Suppressor macrophage (primary cell): ENCODE measurements at places on chromosomes 4 and X.

GRCh38 chr4:75142382-75142781 is 209.5 kb downstream of the PARM1 start:
- no peak for DNase-seq

- DNase-seq: no peak
Observed at GRCh38 chr4:6532102-6532501, 42.9 kb upstream of the MAN2B2 start.

DNA sequence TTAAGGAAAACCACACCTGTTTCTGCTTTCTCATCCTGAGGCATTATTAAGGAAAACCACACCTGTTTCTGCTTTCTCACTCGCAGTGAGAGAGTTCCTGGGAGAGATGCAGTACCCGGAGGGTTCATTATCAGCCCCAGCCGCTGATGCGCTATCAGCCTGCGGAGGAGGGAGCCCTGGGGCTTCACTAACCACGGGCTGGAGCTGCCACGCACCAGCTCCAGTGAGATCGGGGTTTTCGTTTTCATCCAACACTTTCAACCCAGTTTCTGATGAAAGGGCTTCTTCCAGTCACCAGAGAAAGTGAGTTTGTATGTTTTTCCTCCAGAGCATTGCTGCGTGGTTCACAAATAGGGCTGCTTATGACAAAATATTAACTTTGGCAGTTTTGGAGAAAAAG is 93.2 kb upstream of the PRKX start:
- no peak for DNase-seq

GRCh38 chr4:101953949-101954348 is 163.4 kb downstream of the BANK1 start:
- no peak for DNase-seq

DNA sequence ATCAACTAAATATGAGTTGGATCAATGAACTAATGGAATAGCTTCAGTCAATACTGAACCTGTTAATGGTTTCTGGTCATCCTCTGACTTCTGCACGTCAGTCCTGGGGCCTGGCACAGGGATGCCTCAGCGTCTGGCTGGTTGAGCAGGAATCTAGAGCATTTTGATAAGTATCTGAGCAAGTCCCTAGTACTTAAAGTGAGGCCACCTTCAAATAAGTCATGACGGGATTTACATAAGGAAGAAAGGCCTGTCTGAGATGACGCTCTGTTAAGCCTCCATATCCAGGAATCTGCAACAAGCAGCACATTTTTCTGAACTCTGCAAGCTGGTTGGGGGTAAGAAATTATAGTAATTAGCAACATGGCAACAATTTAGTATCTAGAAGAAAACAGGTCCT is 83.2 kb upstream of the TBC1D9 start:
- DNase-seq: no peak

DNA sequence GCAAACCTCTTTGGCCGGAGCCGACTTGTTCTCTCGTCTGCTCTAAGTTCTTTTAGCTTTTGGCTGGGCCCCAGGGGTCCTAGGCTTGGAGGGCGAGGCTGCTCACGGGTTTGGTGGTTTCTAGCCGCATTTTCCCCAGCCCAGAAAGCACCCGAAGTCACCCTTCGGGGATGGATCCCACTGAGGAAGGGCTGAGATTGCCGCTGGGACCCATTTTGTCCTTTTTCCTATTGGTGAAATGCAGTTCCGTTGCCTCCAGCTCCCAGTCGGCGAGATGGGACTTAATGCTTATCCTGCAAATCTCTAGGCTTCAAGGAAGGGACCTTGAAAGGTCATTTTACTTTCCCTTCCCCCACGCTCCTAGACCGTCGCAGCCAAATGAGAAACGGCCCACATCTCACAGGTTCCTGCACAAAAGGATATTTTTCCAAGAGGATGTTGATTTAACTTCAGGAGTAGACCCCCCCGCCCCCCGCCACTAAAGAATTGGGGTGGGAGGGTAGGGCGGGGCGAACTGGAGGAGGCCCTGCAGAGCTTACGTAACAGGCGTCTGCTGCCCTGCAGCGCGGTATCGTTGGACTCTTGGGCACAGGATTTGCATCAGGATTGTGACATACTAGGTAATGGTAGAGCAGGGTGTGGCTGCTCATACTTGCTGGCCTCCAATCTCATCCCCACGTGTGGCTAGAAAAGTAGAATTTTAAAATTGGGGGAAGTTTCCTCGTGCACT is 564 bp downstream of the PGK1 start:
- peak; percentile 52 for DNase-seq

- peak; percentile 57 for DNase-seq
Observed at GRCh38 chrX:41688156-41688555, 617 bp upstream of the GPR34 start.

- no peak for DNase-seq
Observed at GRCh38 chr4:105189855-105190650, 43.4 kb downstream of the TET2 start.

DNA sequence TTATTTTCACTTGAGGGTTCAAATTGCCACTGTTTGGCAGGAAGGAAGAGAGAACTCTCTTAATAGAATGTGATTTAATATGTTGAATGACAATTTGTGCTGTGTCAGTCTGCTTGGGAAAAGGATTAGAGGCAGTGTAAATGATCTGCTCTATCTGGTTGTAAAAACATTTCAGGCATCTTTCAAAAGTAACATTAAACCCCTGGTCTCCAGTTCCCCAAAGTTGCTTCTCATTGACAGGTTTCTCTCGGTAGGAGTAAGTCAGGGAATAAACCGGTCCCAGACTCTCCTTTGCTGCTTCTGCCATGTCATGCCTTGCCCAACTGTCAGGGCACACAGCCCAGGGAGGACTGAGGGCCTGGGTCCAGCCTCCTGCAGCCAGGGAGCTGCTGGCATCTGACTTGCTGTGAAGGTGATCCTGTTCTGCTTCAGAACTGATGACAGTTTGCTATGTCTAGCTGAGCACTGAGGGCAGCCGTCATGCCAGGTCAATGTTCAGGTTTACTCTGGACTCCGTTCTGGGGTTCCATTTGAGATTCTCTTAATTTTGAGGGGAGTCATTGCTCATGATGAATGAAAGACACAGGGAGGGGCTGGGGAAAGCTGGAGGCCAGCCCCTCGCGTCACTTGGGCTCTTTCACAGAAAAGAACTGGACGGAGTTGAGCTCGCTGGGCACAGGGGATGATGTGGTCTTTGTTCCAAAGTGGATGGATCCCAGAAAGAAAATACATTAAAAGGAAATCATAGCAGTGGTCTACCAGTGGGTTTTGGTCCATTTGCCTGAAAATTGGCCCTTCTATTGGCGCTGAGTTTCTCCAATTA is 312.4 kb downstream of the ARHGAP10 start:
- no peak for DNase-seq

DNA sequence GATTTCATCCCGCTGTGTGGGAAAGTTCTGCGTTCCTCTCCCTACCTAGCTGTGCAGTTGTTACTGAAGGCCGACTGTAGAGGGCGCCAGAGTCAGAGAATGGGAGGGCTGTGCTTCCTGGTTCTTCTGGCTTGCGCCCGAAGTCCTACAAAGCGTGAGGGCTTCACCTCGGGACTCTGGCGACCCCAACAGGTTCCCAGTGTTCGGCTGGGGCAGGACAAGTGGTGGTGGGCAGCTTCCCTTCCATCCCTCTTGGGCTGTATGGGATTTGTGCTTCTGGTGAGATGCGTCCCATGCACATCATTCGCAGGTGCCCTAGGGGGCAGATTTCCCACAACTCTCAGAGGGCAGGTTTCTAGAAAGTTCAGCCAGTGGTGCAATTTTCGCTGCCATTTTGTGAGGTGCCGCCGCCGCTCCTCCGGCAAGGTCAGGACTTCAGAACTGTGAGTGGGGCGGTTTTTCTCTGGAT is 27.3 kb downstream of the CT45A1 start:
- DNase-seq: peak; percentile 76

DNA sequence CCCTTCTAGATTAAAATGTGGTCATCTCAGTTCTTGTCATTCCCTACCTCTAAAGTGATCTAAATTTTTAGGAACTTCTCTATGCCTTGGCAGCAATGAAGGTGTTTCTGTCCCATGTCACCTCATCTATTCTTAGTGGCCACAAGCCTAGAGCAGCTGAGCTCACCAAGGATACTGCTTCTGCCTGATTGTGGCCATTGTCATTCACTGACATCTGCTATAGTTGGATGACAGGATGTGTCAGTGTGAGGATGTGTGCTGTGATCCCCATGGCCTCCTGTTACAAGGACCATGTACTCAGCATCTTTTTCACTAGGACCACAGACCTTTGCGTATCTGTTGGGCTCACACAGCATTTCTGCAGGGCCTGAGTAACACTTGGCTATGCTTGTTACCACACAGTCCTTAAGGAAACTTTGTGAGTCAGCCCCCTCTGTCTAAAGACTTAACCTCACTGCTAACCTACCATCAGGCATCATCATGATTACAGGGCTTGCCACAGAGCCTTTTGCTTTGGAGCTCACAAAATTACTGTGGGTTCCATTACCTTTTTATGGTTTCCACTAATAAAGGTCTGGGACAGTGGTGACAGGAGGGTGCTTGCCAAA is 421.0 kb downstream of the ADAM29 start:
- DNase-seq: no peak

GRCh38 chrX:134691453-134691852 is 33.2 kb upstream of the PLAC1 start:
- no peak for DNase-seq

DNA sequence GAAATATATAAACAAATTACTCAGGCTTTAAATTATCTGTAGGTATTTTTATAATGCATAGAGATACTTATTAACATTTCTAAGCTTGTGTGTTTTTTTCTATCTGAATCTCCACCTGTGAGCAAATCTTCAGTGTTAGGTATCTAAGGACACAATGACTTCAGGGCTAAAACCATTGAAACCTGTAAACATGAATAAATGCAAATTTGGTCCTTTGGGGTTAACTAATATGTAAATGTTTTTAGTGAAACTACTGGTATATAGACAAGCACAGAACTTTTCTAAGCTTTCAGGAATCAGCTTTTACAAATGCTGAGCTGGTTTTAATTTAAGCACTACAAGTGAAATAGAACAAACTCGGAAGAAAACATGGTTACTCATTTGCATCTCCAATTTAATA is 147.9 kb downstream of the FBXO8 start:
- DNase-seq: no peak

DNA sequence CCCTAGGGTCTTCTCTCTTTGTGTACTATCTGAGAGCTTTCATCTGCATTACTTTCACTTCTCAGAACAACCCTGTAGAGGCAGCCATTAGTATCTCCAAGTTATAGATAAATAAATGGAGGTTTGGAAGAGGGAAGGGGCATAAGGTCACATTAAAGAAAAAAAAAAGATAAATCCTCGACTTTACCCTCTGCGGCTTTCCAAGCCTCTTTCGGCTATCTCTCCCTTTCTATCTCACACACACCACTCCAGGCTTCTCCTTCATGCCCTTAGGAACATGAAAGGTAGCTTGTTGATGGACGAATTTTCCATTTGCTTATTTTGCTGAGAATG is 660 bp upstream of the ARHGEF9 start:
- DNase-seq: no peak

GRCh38 chr4:185232370-185232769 is 23.0 kb downstream of the SNX25 start:
- no peak for DNase-seq

DNA sequence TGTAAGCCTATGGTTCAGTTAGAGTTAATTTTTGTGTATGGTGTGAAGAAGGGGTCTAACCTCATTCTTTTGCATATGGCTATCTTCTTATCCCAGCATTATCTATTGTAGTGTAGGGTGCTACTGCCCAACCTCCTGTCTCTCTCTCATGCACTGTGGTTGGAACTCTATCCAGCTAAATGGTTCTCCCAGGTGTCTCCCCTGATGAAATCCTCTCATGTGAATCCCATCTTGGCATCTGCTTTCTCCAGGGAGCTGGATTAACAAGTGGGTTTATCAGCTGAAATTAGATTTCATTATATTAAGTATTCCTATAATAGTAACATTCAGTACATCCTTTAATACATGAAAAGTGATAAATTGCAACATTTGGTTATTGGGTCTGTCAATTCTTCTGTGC is 224.7 kb upstream of the SFRP2 start:
- DNase-seq: no peak

DNA sequence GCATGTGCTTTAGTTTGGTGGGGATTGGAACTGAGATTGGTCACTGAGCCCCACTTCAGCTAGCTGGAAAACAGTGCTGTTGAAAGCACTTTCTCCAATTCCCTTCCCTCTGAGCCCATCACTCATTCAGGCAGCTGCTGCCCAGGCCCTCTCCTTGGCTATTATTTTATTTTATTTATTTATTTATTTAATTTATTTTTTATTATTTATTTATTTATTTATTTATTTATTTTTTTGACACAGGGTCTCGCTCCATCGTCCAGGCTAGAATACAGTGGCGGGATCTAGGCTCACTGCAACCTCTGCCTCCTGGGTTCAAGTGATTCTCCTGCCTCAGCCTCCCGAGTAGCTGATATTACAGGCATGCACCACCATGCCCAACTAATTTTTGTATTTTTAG is 51.8 kb upstream of the RBPJ start:
- no peak for DNase-seq

GRCh38 chrX:110167952-110168451 is 149.9 kb downstream of the AMMECR1 start:
- DNase-seq: no peak

DNA sequence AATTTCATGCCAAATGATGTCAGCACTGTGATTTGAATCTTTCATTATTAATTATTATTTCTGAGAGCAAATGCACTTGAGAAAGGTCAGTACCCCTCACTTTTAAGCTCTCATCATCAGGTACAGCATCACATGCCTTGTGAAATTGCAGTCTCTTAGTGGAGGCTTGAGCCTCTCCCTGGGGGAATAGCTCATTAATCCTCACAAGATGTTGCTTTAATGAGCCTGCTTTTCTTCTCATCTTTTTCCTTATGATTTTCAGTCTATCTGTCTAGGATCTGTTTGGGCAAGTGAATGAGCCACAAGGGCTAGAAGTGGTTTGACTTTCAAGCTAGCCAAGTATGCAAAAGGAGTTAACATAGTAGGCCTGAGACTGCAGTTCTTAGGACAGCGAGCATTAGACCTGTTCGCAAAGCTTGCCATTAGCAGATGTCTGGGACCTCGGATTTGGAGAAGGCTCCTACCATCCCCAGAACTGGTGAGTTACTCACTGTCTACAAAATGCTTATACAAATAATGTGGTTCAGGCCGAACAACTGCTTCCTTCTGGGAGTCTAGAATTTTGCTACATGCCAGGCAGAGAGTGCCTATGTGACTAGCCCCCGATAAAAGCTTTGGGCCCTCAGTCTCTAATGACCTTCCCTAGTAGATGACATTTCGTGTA is 174.5 kb downstream of the IL15 start:
- DNase-seq: no peak

GRCh38 chr4:87230806-87231205 is 10.4 kb upstream of the KLHL8 start:
- no peak for DNase-seq

DNA sequence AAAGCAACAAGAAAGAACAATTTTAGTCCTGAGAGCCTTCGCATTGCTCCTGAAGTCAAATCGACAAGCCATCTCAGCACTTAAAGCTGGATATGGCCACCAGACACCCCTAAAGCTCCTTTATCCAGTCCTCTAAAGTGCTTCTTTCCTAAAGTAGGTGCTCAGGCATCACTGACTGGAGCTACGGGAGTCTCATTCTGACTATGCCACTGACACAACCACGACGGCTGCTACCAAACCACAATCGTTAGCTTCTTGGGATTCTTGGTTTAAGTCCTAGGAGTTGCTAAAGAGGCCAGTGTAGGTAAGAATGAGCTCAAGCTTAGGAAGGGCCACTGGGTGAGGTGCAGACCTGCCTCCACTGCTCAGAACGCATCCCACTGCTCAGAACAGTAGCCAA is 1.0 kb downstream of the SLC10A6 start:
- DNase-seq: no peak
